CD4-positive, alpha-beta T cell treated with Interleukin-4 for 4 hours (primary cell): ENCODE measurements at places on chromosomes 13 and 19.

DNA sequence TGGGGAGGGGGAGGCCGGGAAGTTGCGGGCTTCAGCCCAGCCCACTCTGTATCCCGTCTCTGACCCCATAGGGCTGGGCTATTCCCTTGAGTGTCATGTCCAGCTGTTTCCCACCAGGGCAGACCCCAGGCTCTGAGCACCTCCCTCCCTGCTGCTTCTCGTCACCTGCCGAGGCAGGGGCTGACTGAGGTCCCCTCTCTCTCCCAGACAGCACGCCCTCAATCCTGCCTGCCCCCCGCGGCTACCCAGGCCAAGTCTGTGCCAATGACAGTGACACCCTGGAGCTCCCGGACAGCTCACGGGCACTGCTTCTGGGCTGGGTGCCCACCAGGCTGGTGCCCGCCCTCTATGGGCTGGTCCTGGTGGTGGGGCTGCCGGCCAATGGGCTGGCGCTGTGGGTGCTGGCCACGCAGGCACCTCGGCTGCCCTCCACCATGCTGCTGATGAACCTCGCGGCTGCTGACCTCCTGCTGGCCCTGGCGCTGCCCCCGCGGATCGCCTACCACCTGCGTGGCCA, 625 bp downstream of the F2RL3 start:
- no peak for DNase-seq

GRCh38 chr13:97341135-97341534, 92.8 kb upstream of the RAP2A start:
- DNase-seq: no peak

DNA sequence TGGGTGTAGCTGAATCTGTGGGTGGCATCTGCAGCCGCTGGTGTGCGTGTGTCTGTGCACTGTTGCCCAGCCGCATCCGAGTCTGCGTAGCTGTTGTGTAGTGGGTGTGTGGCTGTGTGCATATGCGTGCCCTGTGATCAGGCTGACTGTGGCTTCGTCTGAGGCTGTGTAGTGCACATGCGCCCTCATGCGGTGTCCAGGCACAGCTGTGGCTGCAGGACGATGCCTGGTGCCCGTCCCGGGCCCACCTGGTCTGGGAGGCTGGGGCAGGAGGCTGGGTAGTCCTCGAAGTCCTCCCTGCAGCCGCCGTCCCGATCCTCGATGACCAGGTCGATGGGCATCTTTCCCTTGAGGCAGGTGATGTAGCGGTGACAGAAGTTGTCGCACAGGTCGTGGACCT, 4.9 kb downstream of the MEIS3 start:
- no peak for DNase-seq

GRCh38 chr19:15042826-15043225, 6.5 kb upstream of the CASP14 start:
- DNase-seq: no peak

- DNase-seq: no peak
These were observed 102.0 kb downstream of the DCLK1 start for GRCh38 chr13:36029166-36029565.

GRCh38 chr19:7606289-7606688, 10.6 kb downstream of the CAMSAP3 start:
- no peak for DNase-seq

DNA sequence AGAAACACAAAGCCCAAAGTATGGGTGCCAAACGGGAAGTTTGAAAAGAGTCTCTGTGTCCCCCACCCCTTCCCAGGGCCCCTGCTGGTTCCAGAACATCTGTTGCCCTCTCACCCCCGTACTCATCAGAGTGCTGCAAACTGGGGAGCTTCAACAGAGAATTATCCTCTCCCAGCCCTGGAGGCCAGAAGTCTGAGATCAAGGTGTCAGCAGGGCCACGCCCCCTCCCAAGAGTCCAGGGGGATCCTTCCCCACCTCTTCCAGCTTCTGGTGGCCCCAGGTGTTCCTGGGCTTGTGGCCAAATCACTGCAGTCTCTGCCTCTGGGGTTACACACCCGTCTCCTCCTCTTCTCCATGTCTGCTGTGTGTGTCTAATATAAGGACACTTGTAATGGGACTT, 183.4 kb downstream of the PTPRS start:
- no peak for DNase-seq

DNA sequence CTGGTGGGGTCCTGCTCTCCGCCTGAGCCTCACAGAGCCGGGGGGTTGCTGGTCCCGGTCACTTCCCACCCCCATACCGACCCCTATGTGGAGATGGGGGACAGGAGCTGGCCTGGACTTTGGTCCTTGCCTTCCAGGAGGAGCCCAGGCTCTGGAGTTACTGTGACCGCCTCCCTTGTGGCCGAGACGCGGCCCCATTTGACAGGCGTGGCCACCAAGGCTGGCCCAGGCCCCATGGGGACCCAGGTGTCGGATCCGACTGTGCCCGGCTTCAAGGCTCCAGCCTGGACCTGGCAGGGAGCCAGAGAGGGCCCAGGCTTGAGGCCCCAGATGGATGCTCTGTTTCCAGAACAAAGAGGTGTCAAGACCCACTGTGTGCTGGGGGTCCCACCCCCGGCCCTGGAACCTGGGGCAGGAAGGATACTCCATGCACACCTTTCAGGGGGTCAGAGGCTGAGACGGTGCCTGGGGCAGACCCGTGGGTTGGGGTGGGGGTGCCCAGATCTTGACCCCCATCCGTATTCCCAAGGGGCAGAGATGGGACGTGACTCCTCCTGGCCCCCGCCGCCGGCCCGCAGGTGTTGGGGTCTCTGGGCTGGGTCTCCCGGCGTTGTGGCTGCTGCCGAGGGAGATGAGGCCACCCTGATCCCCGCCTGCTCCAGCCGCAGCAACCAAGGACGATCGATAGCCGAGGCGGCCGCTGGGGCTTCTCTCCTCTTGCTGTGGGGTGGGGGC, 47.8 kb upstream of the TCF3 start:
- no peak for DNase-seq

GRCh38 chr19:18637673-18638630, 1.1 kb downstream of the KLHL26 start:
- DNase-seq: no peak

DNA sequence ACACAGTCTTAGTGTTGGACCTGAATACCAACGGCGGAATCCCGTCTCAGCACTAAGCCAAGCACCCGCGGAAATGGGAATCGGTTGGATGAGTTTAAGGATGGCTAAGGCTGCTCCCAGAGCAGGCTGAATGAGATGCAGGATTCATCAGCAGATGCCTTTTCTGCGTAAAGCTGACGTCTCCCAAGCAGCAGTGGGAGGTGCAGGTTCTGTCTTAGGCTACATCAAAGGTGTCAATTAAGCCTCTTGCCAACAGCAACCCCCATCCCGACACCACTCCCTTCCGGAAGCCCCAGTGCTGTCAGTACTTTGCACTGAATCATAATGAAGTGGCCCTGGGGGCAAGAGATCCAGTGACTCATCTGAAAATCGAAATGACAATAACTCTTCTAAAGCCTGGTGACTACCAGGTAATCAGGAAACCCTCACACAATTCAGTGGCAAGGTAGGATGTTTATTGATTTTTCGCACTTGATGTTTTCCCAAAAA, 275.6 kb downstream of the DCLK1 start:
- no peak for DNase-seq

DNA sequence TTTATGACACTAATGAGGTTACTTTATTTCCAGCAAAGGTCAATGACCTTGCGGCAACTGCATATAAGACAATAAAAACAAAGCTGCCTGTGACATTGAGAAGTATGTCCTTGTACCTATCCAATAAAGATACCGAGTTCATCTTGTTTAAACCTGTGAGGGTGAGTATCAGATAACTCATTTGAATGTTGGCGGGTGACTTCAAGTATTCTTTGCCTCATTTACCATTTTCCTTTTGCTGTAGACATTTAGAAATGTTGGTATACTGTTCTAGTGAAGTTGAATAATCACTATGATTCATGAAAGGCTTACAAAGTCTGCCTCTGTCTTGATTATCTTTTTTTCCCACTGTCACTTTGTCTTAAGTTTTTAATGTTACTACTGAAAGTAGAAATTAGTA, 65.0 kb downstream of the COG3 start:
- DNase-seq: no peak

- no peak for DNase-seq
These were observed 14.4 kb upstream of the F2RL3 start for GRCh38 chr19:16874250-16874977.

DNA sequence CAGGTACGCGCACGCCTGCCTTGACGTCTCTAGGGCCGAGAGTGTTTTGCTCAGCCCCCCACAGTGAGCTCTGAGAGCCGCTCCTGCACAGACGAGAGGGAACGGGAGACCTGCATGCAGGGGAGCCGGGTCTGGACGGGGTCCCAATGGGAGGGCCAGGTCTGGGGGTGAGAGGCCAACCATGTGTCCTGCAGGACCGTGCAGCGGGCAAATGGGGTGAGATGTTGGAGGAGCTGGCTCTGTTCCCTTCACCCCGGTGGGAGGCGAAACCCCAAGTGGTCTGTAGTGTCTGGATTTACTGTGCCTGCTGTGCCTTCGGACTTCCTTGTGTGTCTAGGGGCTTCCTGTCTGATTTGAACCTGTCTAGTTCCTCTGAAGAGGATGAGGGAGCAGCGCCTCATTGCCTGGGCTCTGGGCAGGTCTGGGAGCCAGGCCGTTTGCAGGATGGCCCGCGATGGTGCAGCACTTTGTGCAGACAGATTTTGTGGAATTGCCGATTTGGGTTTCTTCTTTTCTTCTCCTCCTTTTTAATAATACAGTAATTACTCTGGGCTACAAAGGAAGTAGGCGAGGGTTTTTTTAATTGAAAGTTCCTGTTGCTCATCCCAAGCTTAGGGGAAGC, 2.1 kb downstream of the CSNK1G2 start:
- DNase-seq: no peak

GRCh38 chr13:59480396-59481259, 683.1 kb downstream of the DIAPH3 start:
- DNase-seq: no peak

GRCh38 chr19:55474269-55475265, 1.9 kb upstream of the ZNF628 start:
- no peak for DNase-seq

GRCh38 chr19:10899151-10899653, 27.8 kb downstream of the CARM1 start:
- DNase-seq: no peak

DNA sequence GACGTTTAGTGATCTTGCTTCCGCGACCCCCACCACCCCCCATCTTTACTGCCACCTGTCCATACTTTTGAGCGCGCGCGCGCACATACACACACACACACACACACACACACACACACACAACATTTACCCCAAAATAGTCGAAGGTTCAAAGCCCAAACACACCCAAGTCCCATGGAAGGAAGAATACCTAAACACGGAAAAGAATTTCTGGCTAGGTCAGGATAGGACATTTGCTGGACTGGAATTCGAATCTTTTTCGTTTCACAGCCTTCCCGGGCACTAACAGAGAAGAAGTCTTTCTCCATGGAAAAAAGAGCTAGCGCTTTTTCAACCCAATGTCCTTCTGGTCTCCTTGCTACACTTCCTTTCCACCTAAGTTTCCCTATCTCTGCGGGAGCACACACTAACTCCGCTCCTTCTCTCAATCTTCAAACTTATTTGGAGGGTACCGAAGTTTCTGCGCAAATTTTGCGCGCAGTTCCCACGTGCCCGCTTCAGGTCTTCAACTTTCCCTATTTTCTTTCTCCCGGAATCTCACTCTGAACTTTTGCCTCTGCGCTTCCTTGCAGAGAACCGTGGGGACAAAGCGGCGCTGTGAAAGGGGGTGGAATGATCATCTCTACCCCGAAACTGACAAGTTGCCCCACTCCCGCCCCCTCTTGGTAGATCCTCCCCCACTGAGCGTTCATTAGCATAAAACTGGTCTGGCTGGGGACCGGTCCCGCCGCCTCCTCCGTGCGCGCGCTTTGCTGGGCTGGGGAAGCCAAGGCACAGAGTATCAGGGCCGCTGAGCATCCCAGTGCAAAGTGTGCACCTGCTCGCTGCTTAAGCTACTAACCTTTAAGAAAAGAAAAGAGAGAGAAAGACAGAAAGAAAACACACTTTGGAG, 2.7 kb downstream of the DACH1 start:
- DNase-seq: no peak
